ENCODE measurements at places on chromosomes 4 and X.

DNA sequence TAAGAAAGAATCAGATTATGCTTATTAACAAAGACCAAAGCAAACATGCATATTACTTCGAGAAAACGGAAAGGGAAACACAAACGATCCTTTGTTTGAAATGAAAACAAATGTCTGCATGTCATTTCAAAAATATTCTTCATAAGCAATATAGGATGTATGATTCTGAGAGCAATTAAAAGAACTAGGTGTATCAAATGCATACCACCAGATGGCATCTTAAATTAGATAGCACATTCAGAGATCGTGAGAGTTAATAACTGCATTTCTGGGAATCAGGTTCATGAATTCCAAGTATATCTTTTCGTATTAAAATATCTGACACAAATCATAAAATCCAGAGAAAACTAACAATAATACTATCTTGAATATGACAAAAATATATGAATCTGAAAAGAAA is 159.5 kb downstream of the PPP3CA start:
- no peak for DNase-seq

DNA sequence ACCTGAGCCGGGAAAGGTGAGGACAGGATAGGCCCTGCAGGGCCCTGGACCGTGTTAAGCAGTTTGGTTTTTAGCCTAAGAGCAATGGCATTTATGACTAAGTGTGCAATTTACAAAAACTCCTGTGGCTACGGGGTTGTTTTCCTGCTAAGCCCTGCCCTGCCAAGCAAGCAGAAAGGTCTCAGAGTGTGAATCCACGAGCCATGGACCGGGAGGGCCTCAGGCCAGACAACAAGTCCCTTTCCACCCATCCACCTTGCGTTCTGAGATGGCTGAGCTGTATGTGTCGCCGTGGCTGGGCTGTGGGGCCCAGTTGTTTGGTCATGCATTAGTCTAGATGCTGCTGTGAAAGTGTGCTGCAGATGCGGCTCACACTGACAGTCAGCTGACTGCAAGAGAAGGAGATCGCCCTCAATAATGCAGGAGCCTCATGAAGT is 33.9 kb upstream of the AFAP1 start:
- DNase-seq, result no peak

DNA sequence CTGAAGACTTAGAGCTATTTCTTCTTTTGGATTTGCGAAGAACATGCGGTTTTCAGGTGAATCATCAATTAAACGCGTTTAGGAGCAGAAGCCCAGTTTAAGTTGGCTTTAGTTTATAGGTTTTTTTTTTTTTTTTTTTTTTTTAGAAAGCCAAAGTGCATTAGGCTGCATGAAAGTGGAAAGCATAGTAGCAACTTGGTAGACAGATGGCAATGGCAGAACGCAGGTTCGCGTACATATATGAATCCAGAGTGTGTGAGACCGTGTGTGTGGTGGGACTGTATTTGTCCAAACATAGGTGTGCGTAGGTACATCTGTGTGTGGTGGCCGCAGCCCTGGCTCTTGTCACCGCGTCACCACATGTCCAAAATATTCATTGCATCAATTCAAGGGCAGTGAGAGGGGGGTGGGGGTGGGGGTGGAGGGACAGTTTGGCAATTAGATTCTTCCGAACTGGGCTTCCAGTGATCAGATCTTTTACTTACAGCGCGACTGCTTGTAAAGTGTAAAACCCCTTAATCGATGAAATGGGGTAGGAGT is 901 bp downstream of the JADE1 start:
- no peak for DNase-seq

DNA sequence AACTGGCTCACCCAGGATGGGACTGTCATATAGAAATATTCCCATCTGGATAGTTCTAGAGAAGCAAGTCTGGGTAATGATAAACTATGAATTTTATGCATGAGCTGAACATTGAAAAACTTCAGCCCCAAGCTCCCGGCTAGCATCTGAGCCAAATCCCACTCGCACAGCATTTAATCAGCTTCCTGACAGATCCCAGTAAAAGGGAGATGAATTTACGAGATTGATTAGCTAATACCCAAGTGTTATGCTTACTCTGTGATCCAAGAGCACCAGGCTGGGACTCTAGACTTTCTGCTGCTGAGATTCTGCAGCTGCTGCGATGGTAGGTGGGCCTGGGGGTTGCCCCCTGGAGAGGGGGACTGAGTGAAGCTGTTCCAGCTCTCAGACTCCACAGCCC is 28.0 kb downstream of the FRMPD3 start:
- DNase-seq, result no peak

- no peak for DNase-seq
These were observed 113.0 kb upstream of the VAMP7 start for GRCh38 chrX:155767876-155768769.

- DNase-seq, result no peak
These were observed 127.4 kb downstream of the LAS1L start for GRCh38 chrX:65407157-65407626.

- no peak for DNase-seq
These were observed 69.2 kb upstream of the MAML3 start for GRCh38 chr4:140223056-140223810.

DNA sequence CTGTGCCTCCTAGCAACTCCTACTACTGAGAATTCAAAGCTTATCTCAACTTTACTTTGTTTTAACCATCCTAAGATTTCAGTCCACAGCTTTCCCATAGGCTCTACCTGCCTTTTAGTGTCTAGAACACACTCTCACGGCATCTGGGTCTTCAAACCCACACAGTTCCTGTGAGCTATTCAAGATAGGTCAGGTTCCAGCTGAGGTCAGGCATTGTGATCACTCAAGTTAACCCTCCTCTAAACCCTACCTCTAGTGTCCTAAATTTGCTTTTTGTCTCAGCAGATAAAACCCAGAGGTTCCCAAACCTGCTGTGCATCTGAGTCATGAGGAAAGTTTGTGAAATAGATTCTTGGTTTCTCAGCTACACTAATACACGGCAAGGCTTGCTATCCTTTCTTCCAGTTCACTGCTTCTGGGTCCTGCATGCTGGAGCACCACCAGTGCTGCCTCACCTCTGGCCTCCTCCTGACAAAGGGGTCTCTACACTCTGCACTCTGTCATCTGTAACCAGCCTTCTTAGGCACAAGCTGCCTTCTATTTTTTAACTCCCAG is 324.6 kb upstream of the MAGEB2 start:
- DNase-seq, result no peak

- no peak for DNase-seq
These were observed 8.1 kb upstream of the UVSSA start for GRCh38 chr4:1338752-1339414.

- no peak for DNase-seq
These were observed 154.9 kb downstream of the ASB9 start for GRCh38 chrX:15114743-15115566.

GRCh38 chrX:7926914-7927258 is 327 bp downstream of the PNPLA4 start:
- no peak for DNase-seq

GRCh38 chr4:88841635-88842034 is 144.0 kb upstream of the NAP1L5 start:
- DNase-seq, result no peak

GRCh38 chr4:67743194-67743593 is 11.0 kb downstream of the GNRHR start:
- no peak for DNase-seq

DNA sequence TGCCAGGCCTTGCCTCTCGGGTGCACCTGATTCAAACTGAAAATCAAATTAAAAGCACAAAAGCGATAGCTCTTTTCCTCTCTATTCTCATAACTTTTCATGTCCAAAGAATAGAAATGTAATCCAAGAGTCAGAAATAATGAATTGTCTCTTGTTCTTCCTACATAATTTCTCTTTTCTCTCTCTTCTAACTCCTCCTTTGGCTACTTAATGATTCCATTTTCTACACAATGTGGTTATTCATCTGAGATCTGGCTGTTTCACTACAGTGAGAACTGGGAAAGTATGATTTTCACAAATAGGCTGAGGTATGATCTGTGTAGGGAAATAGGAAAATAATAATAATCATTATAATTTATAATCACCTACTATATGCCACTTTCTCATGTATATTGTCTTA is 703.5 kb downstream of the PDHA2 start:
- no peak for DNase-seq

- no peak for DNase-seq
These were observed 1624.8 kb upstream of the TENM3 start for GRCh38 chr4:180618396-180618795.

DNA sequence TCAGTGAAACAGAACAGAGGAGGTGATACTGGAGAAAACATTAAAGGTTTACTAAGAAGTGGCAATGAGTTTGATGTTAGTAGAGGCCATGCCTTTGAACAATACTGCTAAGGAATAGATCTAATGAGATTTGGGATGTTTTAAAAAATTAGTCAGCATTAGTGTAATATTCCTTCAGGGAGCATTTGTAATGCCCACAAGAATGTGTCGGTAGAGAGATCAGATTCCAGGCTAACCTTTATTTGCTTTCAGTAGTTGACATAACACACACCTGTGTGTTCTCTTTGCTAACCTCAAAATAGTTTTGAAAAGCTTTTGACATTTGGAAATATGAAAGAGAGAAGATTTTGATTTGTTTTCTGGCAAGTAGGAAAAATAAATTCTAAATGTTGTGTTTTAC is 328.8 kb downstream of the BMPR1B start:
- no peak for DNase-seq

DNA sequence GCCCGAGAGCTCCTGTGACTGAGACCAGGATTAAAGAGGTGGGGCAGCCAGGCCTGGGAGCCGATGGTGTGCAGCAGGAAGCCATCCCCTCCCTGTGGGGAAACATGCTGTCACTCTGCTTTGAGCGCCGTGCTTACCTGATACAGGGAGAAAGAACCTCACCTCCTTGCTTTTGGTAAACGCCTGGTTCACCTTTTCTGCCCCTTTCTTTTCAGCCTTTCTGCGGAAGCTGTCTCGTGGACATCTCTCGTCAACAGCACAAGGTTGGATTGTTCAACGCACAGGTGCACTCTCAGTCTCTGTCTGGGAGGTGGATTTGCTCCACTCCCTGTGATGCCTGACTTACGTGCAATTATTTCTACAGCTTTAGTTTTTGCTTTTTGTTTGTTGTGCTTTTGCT is 12.0 kb downstream of the ZFYVE28 start:
- no peak for DNase-seq

DNA sequence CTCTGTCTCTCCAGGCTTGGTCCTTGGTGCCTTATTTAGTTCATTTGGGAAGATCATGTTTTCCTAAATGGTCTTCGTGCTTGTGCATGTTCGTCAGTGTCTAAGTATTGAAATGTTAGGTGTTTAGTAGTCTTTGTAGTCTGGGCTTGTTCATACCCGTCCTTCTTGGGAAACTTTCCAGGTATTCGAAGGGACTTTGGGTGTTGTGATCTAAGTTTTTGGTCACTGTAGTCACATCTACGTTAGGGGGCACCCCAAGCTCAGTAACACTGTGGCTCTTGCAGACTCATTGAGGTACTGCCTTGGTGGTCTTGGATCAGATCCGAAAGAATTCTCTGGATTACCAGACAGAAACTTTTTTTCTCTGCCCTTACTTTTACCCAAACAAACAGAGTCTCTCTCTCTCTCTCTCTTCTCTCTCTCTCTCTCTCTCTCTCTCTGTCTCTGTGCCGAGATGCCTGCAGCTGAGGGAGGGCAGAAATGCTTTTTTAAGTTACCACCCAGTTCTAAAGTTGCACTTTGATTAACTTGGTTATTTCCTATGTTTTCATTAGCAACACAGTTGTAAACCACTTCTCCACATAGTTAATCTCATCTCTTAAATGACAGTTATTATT is 67.6 kb upstream of the SLC7A3 start:
- DNase-seq, result no peak

DNA sequence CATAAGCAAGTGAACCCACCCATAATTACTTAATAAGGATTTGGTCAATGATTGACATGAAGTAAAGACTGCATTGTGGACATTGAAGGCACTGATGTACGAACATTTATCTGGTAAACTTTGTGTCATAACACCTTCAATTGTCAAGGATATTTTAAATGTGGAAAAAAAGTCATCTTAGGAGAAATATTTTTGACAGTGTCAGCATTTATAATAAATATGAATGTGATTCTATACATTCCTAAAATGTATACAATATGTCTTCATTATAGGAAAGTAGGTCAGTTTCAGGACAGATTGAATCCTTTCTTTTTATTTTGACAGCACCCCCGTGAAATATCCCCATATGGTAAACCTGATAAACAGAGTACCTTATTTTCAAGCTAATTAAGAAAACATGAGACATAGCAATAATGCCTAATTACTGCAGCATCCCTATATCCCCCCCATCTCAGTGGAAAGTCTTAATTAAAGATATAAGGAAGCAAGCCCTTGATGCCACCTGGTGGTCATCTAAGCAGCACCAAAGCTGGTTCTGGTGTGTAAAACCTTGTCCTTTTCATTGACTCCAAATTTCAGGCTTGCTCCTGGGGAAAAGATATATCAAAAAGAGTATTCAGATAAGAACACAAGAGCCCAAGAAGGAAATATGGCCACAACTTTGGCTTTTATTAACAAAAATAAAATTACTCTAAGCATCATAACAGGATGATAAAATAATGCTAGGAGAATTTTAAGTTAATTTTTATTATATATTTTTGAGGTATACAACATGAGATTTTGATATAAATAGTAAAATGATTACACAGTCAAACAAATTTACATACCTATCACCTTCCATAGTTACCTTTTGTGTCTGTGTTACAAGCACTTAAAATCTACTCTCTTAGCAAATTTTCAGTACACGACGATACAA is 379.7 kb downstream of the TLL1 start:
- no peak for DNase-seq

Measured in cortex of kidney (tissue), 1 donor.